ENCODE measurements at places on chromosomes 6 and 20.
A peak's percentile ranks its signal among the peaks of the same experiment; 100 is the strongest.

GRCh38 chr6:26173836-26174145 is 86.6 kb downstream of the HFE start:
- DNase-seq = no peak
- no peaks in the 10 kb centered on the region for H3K36me3 ChIP-seq
- H3K4me3 ChIP-seq = no peak overlapping the region
- H3K27me3 ChIP-seq = no peaks in the 10 kb centered on the region

- no peaks in the 10 kb centered on the region for H3K4me1 ChIP-seq
- H3K27me3 ChIP-seq = no peaks in the 10 kb centered on the region
- DNase-seq = no peak
- no peaks in the 10 kb centered on the region for H3K36me3 ChIP-seq
- no peak overlapping the region for H3K4me3 ChIP-seq
- no peak overlapping the region for H3K27ac ChIP-seq
Observed at GRCh38 chr20:62605236-62605943, 36.9 kb upstream of the SLCO4A1 start.

GRCh38 chr6:31769684-31770371 is 7.3 kb downstream of the VWA7 start:
- no peaks in the 10 kb centered on the region for H3K27me3 ChIP-seq
- peak; percentile 88 for DNase-seq
- H3K4me3 ChIP-seq = no peak overlapping the region
- H3K4me1 ChIP-seq = no peaks in the 10 kb centered on the region
- no peak overlapping the region for H3K27ac ChIP-seq

DNA sequence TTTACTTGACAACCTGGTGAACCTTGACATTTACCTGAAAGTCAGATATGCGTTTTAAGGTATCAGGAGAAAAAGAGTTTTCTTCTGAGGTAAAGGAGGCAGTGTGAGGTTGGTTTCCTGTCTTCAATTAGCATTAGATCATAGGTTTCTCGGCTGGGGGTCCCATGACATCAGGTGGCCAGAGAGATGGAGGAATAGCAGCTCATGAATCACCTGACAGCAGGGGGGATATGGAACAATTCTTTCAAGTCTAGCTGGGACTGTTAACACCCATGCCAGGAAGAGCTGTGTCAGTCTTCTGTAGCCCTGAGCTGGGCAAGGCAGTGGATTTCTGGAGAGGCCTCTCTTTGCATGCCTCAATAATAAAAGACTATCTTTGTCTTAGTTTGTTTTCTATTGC is 108.0 kb upstream of the TMEM170B start:
- H3K36me3 ChIP-seq = no peaks in the 10 kb centered on the region
- peak overlapping the region; percentile 89 for H3K27ac ChIP-seq
- H3K4me3 ChIP-seq = no peak overlapping the region
- H3K4me1 ChIP-seq = peaks cover 16% of the 10 kb centered on the region

- H3K27ac ChIP-seq = no peak overlapping the region
- no peak overlapping the region for H3K4me3 ChIP-seq
- H3K4me1 ChIP-seq = peaks cover 2% of the 10 kb centered on the region
- DNase-seq = no peak
- H3K27me3 ChIP-seq = no peaks in the 10 kb centered on the region
- no peaks in the 10 kb centered on the region for H3K36me3 ChIP-seq
Observed at GRCh38 chr6:33609528-33609927, 11.6 kb upstream of the ITPR3 start.

DNA sequence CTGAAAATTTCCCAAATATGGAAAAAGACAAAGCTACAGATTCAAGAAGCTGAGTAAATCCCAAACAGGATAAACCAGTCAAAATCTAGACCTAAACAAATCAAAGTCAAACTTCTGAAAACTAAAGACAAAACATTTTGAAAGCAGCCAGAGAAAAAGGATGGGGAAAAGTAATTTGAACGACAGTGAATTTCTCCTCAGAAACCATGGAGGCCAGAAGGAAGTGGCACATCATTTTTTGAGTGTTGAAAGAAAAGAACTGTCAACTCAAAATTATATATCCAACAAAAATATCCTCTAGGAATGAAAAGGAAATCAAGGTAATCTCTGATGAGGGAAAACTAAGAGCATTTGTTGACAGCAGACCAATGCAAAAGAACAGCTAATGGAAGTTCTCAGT is 6.8 kb downstream of the RAB23 start:
- H3K4me3 ChIP-seq = no peak overlapping the region
- no peak overlapping the region for H3K27ac ChIP-seq
- H3K27me3 ChIP-seq = no peaks in the 10 kb centered on the region
- H3K4me1 ChIP-seq = no peaks in the 10 kb centered on the region
- no peak for DNase-seq
- H3K36me3 ChIP-seq = no peaks in the 10 kb centered on the region

- H3K36me3 ChIP-seq = no peaks in the 10 kb centered on the region
- no peak overlapping the region for H3K27ac ChIP-seq
- no peak overlapping the region for H3K4me3 ChIP-seq
- no peaks in the 10 kb centered on the region for H3K4me1 ChIP-seq
- DNase-seq = no peak
- no peaks in the 10 kb centered on the region for H3K27me3 ChIP-seq
Observed at GRCh38 chr6:3670356-3670755, 81.2 kb downstream of the PXDC1 start.

- no peaks in the 10 kb centered on the region for H3K27me3 ChIP-seq
- no peak for DNase-seq
- H3K36me3 ChIP-seq = no peaks in the 10 kb centered on the region
Observed at GRCh38 chr6:79520534-79520933, 16.7 kb downstream of the LCA5 start.

- peak overlapping the region; percentile 35 for H3K4me3 ChIP-seq
- H3K36me3 ChIP-seq = no peaks in the 10 kb centered on the region
- peak; percentile 92 for DNase-seq
- peak overlapping the region; percentile 14 for H3K27ac ChIP-seq
- H3K27me3 ChIP-seq = peaks cover 14% of the 10 kb centered on the region
- no peaks in the 10 kb centered on the region for H3K4me1 ChIP-seq
Observed at GRCh38 chr6:150600301-150601017, 774 bp downstream of the PLEKHG1 start.

DNA sequence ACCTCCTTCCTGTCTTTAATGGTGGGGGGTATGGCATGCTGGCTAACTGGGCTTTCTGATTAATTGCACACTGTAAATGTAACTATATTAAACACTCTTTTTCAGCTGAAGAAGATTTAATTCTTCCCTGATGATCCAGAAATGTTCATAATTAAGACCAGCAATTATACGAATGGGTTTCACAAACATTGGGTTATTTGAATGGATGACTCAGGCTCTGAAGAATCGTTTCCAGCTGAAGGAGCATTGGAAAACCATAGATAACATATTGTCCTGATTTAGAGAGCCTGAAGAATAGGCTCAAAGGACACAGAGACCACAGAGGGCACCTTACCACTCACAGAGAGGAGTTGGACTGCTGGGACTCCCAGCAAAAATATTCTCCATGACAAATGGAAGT is 130.7 kb upstream of the SSTR4 start:
- no peaks in the 10 kb centered on the region for H3K4me1 ChIP-seq
- no peaks in the 10 kb centered on the region for H3K36me3 ChIP-seq
- no peaks in the 10 kb centered on the region for H3K27me3 ChIP-seq

- H3K36me3 ChIP-seq = no peaks in the 10 kb centered on the region
- no peaks in the 10 kb centered on the region for H3K4me1 ChIP-seq
- no peak for DNase-seq
- no peak overlapping the region for H3K27ac ChIP-seq
- H3K27me3 ChIP-seq = no peaks in the 10 kb centered on the region
Observed at GRCh38 chr6:13261464-13261994, 66.8 kb downstream of the TBC1D7 start.

DNA sequence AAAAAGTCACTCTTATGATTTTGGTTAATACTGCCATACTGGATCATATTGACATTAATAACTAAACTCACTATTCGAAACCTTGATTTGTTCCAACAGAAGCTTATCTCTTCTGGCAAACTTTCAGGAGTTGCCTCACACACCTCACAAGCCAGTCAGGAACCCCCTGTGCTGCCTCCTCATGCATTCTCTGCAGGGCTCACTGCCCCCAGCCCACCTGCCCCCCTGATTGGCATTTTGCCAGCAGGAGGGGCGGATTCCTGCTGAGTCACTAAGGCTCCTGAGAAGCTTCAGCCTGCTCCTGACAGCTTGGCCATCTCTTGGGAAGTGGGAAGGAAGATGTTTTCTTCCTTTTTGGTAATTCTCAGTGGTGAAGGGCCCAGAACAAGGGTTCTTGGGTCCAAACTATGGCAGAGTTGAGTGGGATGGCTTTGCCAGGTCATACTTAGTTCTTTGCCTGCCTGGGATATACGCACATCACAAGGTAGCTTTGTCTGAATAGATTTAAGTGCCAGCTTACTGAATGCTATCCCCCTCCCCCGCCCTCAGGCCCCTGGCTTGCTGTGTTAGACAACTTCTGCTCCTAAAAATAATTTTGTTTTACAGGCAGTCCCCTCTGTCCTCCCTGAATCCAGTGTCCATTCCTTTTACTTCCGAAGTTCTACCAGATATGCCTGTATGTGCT is 31.4 kb downstream of the SLC35F1 start:
- no peaks in the 10 kb centered on the region for H3K27me3 ChIP-seq
- H3K4me3 ChIP-seq = no peak overlapping the region
- H3K4me1 ChIP-seq = peaks cover 2% of the 10 kb centered on the region
- H3K36me3 ChIP-seq = no peaks in the 10 kb centered on the region
- peak; percentile 59 for DNase-seq

- no peaks in the 10 kb centered on the region for H3K27me3 ChIP-seq
- no peak for DNase-seq
- H3K4me3 ChIP-seq = no peak overlapping the region
Observed at GRCh38 chr6:51553246-51554015, 534.0 kb downstream of the PKHD1 start.

DNA sequence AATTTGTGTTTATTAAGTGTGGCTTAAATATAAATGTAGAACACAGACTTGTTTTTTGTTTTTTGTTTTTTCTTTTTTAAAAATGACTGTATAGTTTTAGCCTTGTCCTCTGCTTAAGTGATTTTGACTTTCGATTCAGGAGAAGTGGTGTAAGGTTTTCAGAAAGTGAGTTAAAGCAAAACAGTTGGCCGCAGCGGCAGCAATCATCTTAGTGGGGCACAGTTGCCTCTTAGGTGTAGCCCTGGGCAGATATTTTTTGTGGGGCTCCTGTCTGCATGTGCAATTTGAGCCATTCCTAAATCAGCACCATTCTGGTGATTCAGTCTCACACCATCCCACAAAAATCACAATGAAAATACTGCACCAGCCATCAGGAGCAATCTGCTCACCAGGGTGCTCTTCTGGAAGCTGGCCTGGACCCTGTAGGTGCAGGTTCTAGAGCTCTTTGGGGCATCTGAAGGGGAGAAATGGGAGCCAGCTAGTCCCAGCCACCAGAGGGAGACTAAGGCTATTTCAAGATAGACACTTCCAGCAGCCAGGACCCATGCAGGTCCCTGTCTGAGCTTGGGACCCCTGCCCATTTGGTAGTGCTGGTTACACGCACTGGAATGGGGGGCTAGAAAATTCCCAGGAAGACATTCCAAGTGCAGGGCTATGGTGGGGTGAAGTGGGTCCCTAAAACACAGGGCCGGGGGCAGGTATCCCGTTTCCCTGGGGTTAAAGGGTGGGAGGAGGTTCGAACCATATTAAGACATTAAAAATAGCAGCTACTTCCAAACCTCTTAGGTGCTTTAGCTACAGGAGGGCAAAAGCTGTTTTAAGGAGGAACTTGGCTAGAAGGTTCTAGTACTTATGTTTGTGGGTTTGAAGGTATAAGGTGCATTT is 156.6 kb downstream of the NFATC2 start:
- no peaks in the 10 kb centered on the region for H3K36me3 ChIP-seq
- no peak overlapping the region for H3K27ac ChIP-seq
- no peaks in the 10 kb centered on the region for H3K27me3 ChIP-seq
- DNase-seq = peak; percentile 74

- no peak overlapping the region for H3K27ac ChIP-seq
- no peak overlapping the region for H3K4me3 ChIP-seq
- no peaks in the 10 kb centered on the region for H3K36me3 ChIP-seq
- DNase-seq = no peak
Observed at GRCh38 chr6:111808493-111808892, 64.8 kb downstream of the FYN start.

DNA sequence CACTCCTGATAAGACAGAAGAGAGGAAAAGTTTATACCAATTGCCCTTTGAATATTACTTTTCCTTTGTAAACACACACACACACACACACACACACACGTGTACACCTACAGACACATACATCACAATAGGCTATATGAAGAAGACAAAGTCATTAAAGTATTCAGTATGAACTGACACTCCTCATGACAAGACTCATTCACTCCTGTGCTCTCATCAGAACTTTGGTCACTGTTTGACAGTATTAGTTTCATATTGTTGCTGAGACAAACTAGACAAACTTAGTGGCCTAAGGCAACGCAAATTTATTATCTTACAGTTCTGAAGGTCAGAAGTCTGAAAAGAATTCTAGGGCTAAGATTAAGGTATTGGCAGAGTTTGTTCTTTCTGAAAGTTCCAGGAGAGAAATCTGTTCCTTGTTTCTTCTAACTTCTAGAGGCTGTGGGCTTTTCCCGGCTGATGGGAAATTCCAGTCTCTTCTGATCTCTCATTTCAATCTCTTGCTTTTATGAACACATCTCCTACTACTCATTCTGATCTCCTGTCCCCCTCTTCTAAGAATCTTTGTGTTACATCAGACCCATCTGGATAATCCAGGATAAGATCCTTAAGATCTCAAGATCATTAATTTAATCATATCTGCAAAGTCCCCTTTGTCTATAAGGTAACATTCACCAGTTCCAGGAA is 171.3 kb downstream of the HACE1 start:
- peaks cover 5% of the 10 kb centered on the region for H3K4me1 ChIP-seq
- DNase-seq = no peak
- H3K4me3 ChIP-seq = no peak overlapping the region
- H3K36me3 ChIP-seq = no peaks in the 10 kb centered on the region
- H3K27me3 ChIP-seq = no peaks in the 10 kb centered on the region
- no peak overlapping the region for H3K27ac ChIP-seq

GRCh38 chr6:148530394-148530953 is 187.8 kb downstream of the SASH1 start:
- no peaks in the 10 kb centered on the region for H3K27me3 ChIP-seq
- H3K4me3 ChIP-seq = no peak overlapping the region
- peaks cover 2% of the 10 kb centered on the region for H3K4me1 ChIP-seq
- H3K36me3 ChIP-seq = peaks cover 3% of the 10 kb centered on the region
- DNase-seq = peak; percentile 85

DNA sequence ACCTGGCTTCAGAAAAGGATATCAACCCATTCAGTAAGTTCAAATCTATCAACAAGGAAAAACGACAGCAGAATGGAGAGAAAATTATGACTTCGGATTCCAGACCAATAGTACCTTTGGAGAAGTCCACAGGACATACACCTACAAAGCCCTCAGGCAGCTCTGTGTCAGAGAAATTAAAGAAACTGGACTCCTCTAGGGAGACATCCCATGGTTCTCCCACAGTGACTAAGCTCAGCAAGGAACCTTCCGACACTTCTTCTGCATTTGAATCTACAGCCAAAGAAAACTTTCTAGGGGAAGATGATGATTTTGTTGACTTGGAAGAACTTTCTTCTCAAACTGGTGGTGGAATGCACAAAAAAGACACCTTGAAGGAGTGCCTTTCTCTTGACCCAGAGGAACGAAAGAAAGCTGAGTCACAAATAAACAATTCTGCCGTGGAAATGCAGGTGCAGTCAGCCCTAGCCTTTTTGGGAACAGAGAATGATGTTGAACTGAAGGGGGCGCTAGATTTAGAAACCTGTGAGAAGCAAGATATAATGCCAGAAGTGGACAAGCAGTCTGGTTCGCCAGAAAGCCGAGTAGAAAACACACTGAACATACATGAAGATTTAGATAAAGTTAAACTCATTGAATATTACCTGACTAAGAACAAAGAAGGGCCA is 67.4 kb upstream of the HINT3 start:
- H3K4me3 ChIP-seq = no peak overlapping the region
- H3K4me1 ChIP-seq = no peaks in the 10 kb centered on the region
- H3K36me3 ChIP-seq = no peaks in the 10 kb centered on the region
- peak; percentile 78 for DNase-seq

All from mesendoderm (in vitro differentiated cells).